ENCODE measurements at places on chromosomes 2 and 18. TPM values are rescaled to one million over a fixed set of nuclear protein-coding genes. Genes with fewer than 3 reads are reported as not detected.
A peak's percentile ranks its signal among the peaks of the same experiment; 100 is the strongest.

DNA sequence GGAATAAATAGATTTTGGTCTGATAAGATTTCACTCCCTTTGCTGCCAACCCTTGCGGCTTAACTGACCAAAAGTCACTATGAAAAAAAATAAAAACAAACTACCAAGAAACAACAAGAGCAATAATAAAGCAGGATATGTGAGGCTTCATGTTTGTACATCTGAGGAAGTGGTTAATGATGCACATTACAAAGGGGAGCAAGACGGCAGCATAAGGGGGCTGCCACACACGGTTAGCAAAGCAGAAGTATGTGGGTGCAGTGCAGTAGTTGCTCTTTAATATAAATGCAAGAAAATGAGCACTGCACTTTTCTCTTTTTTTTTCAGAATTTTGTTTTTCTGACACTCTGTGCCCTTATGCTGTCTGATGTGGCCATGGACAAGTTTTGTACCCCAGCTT, 377.1 kb upstream of the CNTNAP5 start:
- no peaks in the 10 kb centered on the region for H3K27me3 ChIP-seq
- H3K4me3 ChIP-seq: no peak overlapping the region
- no peaks in the 10 kb centered on the region for H3K4me1 ChIP-seq
- no peak overlapping the region for H3K27ac ChIP-seq

DNA sequence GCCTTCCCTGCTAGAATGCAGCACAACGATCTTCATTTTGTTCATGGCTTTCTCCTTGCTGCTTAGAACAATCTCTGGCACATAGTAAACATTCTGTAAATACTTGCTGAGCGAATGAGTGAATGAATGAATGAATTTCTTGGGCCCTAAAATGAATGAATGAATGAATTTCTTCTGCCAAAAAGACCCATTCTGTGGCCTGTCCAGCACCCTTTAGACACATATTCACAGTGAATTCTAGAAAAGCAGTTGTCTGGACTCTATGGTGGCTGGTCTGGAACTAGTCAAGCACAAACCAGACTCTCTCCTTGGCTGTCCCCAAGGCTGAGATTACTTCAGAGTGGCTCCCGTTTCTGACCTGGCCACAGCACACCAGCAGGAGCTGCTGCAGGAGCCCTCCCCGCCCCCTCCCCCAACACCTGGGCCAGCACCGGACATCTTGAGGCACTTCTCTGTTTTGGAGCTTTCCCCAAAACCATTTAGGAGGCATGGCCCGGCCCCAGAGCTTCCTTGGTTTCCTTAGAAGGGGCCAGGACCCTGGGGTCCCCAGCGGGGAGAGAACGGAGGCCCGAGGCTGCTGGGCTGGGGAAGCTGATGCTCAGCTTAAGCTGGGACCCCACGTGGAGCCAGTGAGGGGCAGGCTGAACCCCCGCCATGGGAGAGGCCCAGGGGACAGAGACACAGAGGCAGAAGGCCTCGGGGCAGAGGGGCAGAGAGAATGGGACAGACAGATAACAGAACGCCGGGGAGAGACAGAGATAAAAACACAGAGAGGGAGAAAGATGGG, 159.0 kb downstream of the ZFP36L2 start:
- H3K4me3 ChIP-seq: no peak overlapping the region
- peaks cover 55% of the 10 kb centered on the region for H3K4me1 ChIP-seq
- H3K36me3 ChIP-seq: no peaks in the 10 kb centered on the region
- no peak for DNase-seq
- H3K27ac ChIP-seq: peak overlapping the region; percentile 90

DNA sequence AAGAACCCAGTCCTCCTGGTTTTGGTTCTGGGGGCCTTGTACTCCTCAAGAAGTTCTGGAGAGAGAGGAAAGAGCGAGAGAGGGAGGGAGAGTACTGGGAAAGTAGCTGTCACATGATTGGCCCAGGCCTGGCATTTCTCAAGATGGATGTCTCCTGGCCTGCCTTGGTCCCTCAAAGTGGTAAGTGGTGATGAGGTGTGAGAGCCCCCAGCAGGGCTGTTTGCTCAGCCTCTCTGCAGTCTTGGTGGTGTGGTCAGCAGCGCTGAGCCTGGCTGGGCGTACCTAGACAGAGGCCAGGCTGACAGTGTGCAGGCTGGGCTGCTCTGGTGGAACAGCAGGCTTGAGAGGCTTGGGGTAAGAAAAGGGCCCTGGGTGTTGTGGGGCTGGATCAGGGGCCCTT, 2.5 kb downstream of the SPEG start:
- peaks cover 30% of the 10 kb centered on the region for H3K27me3 ChIP-seq
- H3K27ac ChIP-seq: no peak overlapping the region
- H3K4me3 ChIP-seq: no peak overlapping the region
- H3K36me3 ChIP-seq: no peaks in the 10 kb centered on the region

DNA sequence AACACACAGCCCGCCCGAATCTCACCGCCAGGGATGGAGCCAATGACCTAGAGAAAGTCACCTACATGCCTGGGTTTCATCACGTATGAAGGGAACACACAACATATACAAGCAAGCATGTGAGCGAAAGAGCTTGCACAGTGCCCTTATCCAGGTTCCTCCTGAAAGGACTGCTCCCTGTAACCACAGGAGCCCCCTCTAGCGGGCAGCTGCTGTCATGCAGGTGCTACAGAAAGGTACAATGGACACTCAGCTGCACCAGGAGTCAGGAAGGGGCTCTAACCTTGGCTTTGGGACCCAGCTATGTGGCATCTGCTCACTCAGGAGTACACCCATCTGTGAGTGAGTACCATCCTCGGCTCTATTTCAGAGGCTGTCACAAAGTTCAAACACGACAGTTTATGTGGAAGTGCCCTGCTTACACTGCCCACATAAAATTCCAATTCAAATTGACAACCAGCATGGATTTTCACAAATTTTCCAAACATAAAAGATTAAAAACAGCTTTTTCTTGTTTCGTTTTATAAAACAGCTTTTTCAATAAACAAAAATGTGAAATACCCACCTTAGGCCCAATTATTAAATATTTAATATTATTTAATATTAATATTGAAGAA, 3.5 kb downstream of the NDUFA10 start:
- DNase-seq: no peak
- no peak overlapping the region for H3K27ac ChIP-seq
- H3K36me3 ChIP-seq: peaks cover 38% of the 10 kb centered on the region

The STK39 gene
- polyA plus RNA-seq: 64.0 TPM

The HOXD3 gene
- polyA plus RNA-seq: 23.0 TPM

The ATOH8 gene
- 13.5 TPM for polyA plus RNA-seq
